ENCODE measurements at places on chromosomes 6 and 20.

DNA sequence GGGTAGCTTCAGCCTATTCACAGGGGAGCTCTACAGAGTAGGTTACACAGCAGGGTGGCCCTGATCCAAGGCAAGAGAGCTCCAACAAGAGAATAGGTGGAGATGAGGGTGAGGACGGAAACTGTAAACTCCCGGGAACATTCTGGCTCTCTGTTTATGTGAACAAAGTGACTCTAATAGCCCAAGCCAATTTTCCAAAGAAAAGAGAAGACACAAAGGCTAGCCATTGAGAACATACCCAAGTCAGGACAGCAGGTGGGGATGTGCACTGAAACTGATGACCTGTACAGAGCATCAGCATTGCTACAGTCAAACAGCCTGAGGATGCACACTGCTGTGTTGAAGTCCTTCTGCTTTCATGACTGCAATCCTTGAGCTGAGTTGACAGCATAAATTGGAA lies 136.0 kb upstream of the TOP1 start:
- DNase-seq = no peak

DNA sequence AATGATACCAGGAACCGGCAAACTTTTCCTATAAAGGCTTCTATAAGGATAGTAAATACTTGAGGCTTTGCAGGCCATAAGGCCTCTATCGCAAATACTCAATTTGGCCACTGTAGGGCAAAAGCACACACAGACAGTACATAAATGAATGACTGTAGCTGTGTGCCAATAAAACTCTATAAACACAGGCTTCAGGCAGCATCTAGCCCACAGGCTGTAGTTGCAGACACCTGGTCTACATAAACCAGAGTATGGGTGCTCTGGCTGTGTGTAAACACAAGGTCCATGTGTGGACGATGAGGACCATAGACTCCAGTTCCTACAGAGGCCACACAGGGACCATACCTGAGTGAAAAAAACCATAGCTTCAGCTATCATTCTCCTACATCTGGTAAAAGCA lies 52.2 kb downstream of the ZMYND8 start:
- no peak for DNase-seq

DNA sequence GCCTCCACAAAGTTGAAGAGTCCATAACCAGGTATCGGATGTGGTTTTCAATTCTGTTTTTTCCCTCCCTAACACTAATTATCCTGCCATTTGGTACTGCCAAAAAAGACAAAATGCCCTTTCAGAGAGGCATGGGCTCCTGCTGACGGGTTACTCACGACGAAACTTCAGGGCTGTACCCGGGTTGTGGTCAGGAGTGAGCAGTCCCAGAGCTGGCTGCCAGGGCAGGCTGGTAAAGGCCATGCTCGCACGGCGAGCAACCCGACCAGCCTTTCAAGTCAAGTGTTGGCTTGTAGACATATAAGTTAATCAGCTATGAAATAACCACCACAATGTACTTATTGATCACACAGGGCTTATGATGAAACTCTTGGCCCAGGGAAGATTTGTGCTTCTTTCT lies 152.5 kb downstream of the FOXC1 start:
- DNase-seq = no peak

GRCh38 chr6:19332806-19333460 lies 504.2 kb upstream of the ID4 start:
- no peak for DNase-seq

- DNase-seq = peak; percentile 87
These were observed at the start of gene CST7 for GRCh38 chr20:24948939-24949679. Gene CST7, plus strand, starts transcription at chr20:24949269. Its CDS starts 237 bp downstream, at chr20:24949506.

Measured in CD8-positive, alpha-beta memory T cell (primary cell).